SK-N-MC (cell line): ENCODE measurements at places on chromosomes 12 and 14.

DNA sequence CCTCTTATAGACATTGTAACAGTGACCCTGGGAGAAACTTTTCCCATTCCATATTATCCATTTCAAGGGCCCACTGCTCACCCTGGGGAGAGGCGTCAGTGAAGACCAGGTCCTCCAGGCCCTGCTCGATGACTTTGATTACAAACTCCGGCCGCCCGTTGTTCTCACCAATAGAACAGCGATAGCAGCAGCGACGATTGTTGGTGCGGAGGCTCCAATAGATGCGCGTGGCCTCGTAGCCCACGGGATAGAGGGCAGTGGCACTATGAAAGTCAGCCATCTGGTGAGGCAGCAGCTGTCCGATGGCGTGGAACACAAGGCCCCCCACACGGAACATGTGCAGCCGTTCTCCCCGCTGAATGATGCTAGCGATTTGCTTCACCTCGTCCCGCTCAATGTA lies 7.5 kb upstream of the PRKAG1 start:
- DNase-seq: no peak

DNA sequence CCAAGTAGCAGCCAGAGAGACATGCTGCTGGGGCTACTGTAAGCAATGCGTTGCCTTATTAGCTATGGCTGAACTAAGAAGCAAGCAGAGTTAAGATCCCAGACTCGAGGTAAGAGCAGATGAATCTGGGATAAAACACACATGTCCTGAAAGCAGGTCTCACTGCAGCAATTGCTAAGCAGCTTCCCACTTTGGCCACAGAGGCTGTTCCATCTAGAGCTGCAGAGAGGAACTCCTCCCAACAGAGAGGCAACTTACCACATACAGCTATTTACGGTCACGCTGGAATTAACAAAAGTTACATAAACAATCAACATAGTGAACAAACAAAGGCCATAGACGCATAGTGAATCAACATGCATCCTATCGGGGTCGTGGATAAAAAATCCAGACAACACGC lies 90.2 kb downstream of the KSR2 start:
- no peak for DNase-seq

- DNase-seq: no peak
Measured at GRCh38 chr12:106631797-106632196, 49.0 kb downstream of the RFX4 start.

- no peak for DNase-seq
Measured at GRCh38 chr12:113788020-113788856, 177.9 kb downstream of the RBM19 start.

- DNase-seq: no peak
Measured at GRCh38 chr12:123468786-123469185, 10.8 kb downstream of the SNRNP35 start.

DNA sequence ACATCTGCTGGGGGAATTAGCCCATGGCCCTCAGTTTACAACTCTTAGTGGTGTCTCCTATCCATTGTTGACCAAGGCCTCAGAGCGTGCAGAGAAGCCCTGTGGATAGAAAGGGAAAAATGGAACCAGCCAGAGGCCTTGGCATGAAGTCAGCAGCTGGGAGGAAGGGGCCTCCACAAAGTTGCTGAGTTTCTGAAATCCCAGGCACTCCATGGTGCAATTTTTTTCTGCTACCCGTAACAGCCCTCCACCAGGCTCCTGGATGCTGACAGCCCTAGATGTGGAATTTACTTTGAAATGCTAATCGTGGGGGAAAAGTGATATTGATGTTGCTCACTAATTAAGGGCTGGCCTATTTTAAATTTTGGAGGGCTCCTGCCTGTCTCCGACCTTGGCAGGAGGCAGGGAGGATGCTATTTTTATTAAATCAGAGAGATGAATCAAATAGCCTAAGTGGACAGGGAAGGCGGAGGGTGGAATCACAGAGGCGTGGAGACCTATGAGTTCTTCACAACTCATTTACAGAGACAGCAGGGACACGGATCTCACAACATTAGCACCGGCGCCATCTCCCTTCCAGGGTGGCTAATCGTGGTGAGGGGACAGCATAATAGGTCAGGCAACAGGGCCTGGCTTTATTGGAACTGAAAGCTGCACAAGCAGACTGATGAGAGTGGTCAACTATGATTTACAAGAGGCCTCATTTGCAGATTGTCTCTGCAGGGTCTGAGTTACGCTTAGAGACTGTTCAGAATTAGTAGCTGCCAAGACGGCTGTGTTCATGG lies 99.8 kb upstream of the WSCD2 start:
- DNase-seq: no peak

DNA sequence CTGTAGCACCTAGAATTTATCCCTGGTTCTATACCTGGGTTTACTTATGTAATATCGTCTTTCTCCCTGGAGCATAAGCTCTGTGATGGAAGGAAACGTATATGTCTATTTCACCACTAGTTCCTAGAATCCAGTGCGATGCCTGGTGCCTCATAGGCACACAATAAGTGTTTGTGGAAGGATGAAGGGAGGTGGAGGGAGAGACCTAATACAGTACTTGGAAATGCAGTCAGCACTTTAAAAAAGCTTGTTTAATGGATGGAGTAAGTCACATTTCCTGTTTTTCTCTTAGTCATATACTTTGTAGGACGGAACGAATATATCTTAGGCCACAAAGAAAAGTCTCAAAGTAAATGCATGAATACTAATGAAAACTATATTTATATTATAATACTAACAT lies 186.5 kb upstream of the HMGA2 start:
- DNase-seq: no peak

DNA sequence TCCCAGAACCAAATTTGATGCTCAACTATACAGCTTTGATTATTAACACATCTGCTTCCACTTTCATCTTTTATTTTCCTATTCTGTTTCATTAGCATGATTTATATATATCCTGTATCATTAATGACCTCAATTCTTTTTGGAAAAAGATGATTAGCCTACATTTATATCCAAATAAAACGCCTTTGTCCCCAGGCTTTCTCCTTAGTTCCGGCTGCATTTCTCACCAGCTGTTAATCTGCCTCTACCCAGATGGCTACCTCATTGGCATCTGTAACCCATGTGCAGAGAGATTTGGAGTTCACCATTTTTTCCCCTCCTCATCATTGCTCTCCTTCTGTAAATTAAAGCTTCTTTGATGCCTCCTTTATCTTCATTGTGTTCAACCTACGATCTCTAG lies 336.8 kb upstream of the RGS6 start:
- no peak for DNase-seq
